ENCODE measurements at places on chromosomes 11 and 22.
A peak's percentile ranks its signal among the peaks of the same experiment; 100 is the strongest.

GRCh38 chr11:19813158-19813879, 100.7 kb downstream of the NAV2 start:
- peak; percentile 18 for DNase-seq

GRCh38 chr11:33723238-33723881, 12.9 kb downstream of the CD59 start:
- peak; percentile 83 for DNase-seq

DNA sequence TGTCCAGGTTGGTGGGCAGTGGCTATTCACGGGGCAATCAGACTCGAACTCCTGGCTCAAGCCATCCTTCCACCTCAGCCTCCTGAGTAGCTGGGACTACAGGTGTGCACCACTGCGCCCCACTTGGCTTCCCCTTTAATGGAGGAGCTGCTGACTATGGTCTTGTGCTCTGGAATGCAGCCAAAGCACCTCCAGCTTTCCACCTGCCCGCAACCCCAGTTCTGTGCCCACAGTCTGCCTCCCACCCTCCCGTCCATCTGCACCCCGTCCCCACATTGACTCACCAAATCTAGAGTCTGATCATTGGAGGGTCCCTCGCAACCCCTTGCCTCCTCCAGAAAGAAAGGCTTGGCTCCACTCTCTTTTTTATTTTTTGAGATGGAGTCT, 41.0 kb downstream of the KCNJ4 start:
- DNase-seq, result no peak

GRCh38 chr11:78525720-78526119, 48.9 kb downstream of the NARS2 start:
- no peak for DNase-seq

DNA sequence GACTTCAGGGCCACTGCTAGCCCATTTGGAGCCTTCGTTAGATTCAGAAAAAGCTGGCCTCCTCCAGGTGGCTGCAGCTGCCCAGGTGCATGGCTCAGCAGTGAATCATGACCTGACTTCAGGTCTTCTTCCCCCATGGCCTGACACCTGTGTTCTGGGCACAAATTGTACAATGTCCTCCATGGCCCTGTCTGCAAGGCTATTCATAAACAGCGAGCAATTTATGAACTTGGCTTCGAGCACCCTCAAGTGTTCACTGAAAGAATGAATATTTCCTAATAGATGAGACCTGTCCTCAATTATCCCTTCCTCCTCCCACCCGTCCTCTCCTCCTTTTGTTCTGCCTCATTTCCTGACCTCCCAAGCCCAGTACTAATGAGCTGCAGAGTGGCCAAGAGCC, 12.2 kb upstream of the VPS37C start:
- no peak for DNase-seq

GRCh38 chr22:33028234-33028633, 29.9 kb downstream of the SYN3 start:
- no peak for DNase-seq

GRCh38 chr11:20161923-20162744, 1.9 kb upstream of the DBX1 start:
- no peak for DNase-seq

DNA sequence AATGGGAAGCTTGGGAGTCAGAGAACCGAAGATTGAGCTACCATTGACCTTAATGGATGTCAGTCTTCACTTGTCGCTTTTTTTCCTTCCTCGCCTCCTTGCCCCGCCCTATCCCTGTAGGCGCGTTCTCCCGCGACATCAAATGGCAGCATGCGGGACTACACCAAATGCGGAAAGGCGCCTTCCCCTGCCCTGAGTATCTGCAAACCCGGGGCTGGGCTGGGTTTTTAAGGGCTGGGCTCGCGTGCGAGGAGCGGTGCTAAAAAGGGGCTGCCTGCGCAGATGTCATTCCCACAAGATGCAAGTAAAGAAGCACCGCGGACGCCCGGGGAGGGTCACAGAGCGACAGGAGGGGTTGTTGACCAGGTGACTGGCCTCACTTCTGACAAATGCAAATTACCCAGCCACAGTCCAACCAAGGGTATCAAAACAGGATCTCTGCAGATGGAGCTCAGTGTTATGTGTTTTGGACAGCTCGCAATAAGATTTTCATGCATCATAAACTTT, 4.7 kb upstream of the FAM111B start:
- DNase-seq, result peak; percentile 21

DNA sequence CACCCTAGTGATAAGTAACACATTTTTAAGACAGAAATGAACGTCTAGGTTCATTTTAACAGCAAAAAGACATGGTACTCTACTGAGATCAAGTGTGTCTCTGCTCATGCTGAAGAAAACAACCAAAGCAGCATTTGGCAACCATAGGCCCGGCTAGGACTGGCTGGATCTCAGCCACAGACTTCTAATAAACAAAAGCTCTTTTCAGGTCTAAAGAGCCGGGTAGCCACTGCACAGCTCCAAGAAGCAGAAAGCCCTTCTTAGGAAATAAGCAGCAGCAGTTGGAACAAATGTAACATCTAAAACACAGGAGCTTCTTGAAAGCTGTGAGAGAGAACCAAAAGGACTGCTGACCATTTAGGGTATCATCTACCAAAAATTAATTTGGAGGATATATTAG, 37.6 kb downstream of the PITPNB start:
- no peak for DNase-seq

DNA sequence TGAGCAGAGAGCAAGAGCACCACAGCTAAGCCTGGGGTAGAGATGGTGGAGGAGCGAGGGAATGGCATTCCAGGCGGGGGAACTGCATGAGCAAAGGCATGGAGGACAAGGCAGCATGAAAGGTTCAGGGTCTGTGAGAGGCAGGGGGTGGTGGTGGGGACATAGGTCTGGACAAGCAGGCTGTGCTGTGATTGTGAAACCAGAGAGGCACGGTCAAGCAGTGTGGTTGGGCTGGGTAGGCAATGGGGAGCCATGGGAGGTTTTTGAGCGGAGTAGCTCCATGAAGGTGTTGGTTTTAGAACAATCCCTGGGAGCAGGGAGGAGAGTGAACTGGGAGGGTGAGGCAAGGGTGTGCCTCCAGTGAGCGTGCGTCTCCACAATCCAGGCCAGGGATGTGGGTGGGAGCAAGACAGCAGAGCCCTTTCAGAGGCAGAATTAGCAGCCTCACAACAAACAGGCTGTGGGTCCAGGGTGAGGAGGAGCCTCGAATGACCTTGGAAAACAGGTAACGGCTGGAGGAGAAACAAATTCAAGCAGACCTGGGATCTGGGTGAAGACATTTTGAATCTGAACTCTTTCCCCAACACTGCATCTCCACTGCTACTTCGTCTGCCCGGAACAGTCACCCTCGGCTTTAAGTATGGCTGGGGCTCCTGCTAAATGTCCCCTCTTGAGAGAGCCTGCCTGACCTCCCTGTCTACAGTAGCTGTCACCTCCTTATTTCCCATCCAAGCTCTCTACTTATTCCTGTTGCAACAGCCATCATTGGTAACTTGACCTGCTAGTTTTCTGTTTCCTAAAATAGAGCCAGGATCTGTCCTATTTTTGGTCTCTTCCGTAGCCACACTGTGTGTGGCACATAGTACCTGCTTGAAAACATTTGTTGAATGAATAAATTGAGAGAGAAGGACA, 27.0 kb upstream of the TSPAN18 start:
- DNase-seq, result no peak

DNA sequence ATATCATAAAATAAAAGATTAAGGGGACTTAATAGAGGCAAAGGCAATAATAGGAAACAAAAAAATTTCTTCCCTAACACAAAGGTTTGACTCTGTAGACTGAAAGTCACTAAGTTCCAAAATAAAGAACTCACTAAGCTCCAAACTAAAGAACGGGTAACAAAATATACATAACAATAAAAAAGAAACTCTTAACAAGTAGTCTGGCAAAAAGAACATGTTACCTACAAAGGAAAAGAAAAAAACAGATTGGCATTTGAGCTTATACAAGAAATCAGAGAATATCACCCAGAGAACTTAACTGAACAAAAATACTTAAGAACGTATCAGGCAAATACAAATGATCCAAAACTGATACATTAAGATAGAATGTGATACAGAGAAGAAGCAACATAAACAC, 7.5 kb downstream of the ARHGAP32 start:
- no peak for DNase-seq

DNA sequence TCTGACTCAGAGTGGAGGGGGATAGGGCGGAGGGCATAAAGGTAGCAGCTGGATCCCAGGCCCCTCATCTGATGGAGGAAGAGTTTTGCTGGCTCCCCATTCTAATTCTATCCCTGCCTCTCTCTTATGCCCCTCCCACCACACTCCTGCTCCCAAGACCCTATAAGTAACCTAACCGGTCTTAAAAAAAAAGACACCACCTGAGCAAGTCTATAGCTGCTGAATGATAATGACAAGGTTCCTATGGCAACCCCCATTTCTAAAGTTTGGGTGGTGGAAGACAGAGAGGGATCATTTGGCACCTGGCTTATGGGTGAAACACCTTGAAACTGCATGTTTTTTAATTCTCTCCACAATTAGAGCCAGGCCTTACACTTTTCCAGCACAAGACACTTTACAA, 69.6 kb downstream of the LARGE1 start:
- DNase-seq, result no peak

GRCh38 chr11:93116641-93117441, 81.0 kb downstream of the SLC36A4 start:
- DNase-seq, result no peak

DNA sequence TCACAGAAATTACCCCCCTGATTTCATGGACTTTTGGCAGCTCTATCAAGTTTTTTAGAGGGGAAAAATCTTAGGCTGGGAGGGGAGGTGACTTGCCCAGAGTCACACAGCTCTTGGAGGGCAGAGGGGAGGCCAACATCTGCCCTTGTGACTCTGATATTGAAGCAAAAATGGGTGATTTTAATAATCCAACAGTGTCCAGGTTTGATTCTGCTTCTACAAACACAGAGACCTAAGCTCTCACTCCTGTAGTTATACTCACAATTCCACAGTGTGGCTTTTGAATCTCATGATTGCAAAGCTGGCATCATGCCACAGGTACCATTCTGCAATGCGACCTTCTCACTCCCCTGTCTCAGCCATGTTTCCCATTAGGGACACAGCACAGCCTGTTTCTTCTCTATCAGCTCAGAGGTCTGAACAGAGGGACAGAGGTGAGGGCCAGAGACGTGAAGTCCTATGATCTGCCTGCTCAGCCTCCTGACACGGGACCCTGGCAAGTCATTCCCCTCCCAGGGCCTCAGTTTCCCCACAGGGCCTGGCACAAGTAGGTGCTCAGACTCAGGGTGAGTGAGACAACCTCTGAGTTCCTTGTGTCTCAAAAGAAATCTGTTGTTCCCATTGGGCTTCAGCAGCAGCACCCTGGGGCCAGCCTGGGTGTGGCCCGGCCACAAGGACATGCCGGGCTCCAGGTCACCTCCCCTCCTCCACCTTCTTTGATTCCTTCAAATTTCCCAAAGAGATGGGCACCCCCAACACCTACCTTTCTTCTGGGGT, 766 bp downstream of the APOL2 start:
- no peak for DNase-seq

- DNase-seq, result no peak
Measured at GRCh38 chr11:61150706-61151544, 10.3 kb downstream of the VPS37C start.

- DNase-seq, result no peak
Measured at GRCh38 chr22:22404598-22405284, 103.8 kb downstream of the ZNF280B start.

DNA sequence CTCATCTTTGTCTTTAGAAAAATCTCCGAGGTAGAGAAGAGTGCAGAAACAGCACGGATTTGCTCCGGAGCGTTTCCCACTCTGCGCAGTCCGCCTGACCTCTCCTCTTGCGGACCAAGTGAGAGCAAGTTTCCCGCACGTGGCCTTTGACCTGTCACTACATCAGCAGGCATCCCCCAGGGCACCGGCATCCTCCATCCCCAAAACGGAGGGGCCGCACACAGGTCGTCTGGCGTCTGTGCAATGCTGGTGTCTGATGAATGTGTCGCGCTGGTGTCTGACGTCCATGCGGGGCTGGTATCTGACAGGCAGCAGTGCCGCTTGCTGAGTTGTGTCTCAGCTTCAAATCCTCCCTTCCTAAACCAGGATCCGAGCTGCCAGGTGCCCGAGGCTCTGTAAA, 739 bp upstream of the MRGPRE start:
- no peak for DNase-seq

DNA sequence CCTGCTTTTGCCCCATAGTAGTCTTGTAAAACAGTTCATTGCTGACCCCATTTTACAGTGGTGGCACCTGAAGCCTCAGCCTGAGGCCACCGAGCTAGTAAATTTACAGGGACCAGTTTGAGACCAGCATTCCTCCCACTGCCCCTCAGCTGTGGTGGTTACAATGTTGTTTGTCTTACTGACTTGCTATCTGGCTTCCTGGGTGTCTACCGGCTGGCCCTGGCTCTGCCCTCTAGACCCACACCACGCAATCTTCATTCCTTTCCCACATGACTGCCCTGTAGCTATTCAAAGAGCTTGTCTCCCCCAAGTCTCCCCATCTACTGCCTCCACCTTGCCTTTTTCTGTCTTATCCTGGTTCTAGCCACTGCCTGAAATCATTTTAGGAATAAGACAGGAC, 20.8 kb downstream of the PIK3IP1 start:
- DNase-seq, result no peak

- DNase-seq, result no peak
Measured at GRCh38 chr11:17735818-17736578, 1.4 kb downstream of the KCNC1 start.

GRCh38 chr11:72730737-72731136, 21.5 kb downstream of the ARAP1 start:
- no peak for DNase-seq

DNA sequence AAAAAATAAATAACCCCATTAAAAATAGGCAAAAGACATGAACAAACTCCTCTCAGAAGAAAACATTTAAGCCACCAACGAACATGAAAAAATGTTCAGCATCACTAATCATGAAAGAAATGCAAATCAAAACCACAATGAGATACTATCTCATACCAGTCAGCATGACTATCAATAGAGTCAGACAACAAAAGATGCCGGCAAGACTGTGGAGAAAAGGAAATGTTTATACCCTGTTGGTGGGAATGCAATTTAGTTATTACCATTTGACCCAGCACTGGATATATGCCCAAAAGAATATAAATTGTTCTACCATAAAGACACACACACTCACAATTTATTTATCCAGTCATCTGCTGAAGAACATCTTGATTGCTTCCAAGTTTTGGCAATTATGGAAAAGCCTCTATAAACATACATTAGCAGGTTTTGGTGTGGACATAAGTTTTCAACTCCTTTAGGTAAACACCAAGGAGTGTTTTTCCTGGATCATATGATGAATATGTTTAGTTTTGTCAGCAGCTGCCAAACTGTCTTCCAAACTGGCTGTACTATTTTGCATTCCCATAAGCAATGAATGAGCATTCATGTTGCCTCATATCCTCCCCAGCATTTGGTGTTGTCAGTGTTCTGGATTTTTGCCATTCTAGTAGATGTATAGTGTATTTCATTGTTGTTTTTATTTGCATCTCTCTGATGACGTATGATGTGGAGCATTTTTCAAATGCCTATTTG, 28.0 kb downstream of the OR8D1 start:
- DNase-seq, result no peak

GRCh38 chr11:47001781-47002181, 65.2 kb downstream of the CSTPP1 start:
- no peak for DNase-seq

- no peak for DNase-seq
Measured at GRCh38 chr22:32570501-32570900, 95.9 kb downstream of the FBXO7 start.

GRCh38 chr11:61961570-61962212, 5.7 kb downstream of the FTH1 start:
- DNase-seq, result peak; percentile 70

- DNase-seq, result no peak
Measured at GRCh38 chr11:34605481-34606325, 15.2 kb upstream of the EHF start.

- DNase-seq, result no peak
Measured at GRCh38 chr11:9887472-9887871, 223.6 kb downstream of the SWAP70 start.
